Stimulated activated CD4-positive, alpha-beta T cell treated with anti-CD3 and anti-CD28 coated beads, Interleukin-1b, Interleukin-23, amount 100 ng/mL, for 1 hour (primary cell): ENCODE measurements at places on chromosomes 5 and 9.

GRCh38 chr5:163261647-163262269 lies 175.6 kb upstream of the CCNG1 start:
- no peak for DNase-seq

DNA sequence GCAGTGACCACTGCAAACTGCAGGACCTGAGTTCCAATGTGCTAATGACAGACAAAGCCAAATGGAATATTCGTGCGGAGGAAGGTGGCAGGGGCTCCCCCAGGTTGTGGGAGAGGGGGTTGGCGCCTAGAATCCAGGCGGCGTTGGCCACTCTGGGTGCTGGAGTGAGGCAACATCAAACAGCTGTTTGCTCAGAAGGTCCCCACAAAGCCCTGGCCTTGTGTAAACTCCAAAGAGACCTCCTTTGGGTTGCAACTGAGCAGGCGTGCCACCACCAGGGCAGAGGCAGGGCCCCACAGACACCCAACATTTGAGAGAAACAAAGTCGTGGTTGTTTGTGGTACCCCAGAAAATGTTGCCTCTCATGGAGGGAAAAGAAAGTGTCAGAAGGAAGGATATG lies 14.5 kb downstream of the STKLD1 start:
- DNase-seq, result no peak

- no peak for DNase-seq
Observed at GRCh38 chr5:111863801-111864200, 106.8 kb upstream of the NREP start.

DNA sequence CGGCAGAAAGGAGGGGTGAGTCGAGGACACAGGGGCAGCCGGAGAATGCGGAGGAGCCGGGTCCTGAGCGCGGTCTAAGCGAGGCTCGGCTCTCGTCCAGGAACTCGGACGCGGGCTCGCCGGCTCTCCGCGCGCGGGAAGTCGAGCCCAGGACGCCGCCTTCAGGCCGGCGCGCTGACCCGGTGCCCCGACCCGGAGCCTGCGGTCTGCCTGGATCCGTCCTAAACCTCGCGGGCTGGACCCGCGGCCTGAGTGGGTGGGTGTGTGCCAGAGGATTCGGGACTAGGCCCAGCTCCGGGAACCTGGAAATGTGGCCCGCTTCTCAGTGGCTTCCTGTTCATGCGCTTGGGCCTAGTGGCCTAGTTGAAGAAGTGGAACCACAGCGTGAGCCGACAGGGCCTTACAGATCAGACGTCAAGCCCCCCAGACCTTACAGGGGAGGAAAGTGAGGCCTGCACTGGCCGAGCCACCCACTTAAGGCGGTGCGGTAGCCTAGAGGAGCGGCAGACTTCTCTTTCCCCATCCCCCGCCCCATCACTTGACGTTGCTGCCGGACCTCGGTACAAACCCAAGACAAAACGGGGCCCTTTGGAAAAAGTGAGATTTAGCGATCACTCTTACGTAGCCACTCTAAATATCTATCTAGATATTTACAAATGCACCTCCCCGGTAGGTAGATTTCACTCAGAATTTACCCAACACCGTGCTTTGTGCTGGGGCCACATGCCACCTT lies 1.2 kb downstream of the CDKN2B-AS1 start:
- DNase-seq, result no peak

DNA sequence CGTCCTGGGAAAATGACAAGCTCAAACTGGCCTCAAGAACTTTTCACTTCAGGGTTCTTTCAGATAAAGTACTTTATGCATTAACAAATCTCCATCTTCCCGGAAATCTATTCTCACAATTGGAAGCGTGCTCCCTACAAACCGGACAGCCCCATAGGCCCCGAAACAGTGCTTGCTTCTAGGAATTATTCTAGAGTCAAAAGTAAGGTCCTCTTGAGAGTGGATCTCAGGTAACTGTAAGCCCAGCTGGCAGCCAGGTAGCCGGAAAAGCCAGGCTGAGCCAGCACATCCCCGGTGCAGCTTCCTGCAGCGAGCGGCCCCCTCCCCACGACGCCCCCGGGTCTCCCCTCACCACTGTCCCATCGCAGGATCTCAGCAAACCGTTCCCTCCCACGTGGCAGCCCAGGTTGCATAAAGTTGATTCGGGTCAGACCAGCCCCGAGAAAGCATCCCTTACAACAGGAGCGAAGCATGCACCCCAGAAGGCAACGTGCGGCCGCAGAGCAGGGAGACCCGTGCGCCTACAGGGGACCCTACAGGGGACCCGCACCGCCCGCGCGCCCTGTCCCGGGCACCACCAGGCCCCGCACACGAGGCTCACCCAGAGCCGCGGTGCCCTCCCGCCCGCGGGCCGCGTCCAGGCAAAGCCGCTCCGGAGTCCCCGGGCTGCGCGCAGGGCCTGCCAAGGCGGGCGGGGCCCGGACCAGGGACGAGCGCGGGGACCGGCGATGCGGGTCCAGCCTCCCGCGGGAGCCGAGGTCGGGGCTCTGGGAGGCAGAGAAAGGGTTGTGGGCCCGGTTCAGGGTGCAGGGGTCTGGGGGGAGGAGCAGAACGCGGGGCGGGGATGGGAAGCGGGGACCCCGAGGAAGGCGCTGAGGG lies 920 bp downstream of the LPCAT1 start:
- no peak for DNase-seq

- no peak for DNase-seq
Observed at GRCh38 chr9:78189461-78189860, 46.4 kb upstream of the CEP78 start.

- DNase-seq, result no peak
Observed at GRCh38 chr9:120876842-120877240, at the start of gene PHF19. Gene PHF19 (minus strand): TSS chr9:120877188. CDS start chr9:120874741, 2,447 bp downstream.

DNA sequence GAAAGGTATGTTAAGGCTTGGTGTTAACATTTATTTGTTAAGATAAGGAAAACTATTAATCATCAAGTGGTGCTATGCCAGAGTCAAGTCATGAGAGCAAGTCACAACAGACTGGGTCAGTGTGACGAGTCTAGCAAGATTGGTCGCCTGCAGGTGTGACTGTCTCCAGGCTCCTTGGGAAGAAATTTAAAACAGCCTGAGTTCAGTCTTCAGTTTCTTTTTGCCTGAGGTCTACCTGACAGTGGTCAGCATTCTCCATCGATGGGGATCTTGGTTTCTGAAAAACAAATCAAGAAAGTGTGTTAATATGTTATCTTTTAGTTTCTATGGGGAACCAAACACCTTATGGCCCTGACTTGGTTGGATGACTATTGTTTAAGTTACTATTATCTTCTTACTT lies 56.3 kb downstream of the CETN3 start:
- DNase-seq, result no peak

DNA sequence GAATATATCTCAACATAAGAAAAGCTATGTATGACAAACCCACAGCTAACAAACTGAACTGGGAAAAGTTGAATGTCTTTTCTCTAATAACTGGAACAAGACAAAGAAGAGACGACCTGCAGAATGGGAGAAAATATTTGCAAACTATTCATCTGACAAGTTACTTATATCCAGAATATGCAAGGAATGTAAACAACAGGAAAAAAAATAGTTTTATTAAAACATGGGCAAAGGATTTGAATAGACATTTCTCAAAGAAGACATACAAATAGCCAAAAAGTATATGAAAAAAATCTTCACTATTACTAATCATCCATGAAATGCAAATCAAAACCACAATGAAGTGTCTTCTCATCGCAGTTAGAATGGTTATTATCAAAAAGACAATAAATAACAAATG lies 181.7 kb upstream of the TLX3 start:
- no peak for DNase-seq

GRCh38 chr9:88006511-88007290 lies 32.4 kb upstream of the CDK20 start:
- DNase-seq, result no peak

DNA sequence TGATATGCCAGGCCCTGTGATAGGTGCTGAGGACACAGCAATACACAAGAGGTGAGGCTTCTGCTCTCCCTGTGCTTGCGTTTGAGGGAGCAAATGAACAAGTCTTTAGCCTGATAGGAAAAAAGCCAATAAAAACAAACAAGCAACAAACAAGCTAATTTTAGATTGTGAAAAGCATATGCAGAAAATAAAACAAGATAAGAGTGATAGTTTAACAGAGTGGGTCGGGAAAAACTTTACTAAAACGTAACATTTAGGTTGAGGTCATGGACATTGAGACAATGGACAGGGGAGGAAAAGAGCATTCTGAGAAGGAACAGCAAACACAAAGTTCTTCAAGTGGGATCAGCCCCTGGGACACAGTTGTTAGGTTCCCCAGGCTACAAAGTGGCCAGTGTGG lies 4.3 kb downstream of the SMIM3 start:
- no peak for DNase-seq

GRCh38 chr9:105132606-105133005 lies 111.8 kb upstream of the SLC44A1 start:
- DNase-seq, result no peak

GRCh38 chr5:132176521-132176945 lies 51.1 kb downstream of the P4HA2 start:
- DNase-seq, result no peak

GRCh38 chr9:26131886-26132285 lies 453.6 kb upstream of the TUSC1 start:
- DNase-seq, result no peak

DNA sequence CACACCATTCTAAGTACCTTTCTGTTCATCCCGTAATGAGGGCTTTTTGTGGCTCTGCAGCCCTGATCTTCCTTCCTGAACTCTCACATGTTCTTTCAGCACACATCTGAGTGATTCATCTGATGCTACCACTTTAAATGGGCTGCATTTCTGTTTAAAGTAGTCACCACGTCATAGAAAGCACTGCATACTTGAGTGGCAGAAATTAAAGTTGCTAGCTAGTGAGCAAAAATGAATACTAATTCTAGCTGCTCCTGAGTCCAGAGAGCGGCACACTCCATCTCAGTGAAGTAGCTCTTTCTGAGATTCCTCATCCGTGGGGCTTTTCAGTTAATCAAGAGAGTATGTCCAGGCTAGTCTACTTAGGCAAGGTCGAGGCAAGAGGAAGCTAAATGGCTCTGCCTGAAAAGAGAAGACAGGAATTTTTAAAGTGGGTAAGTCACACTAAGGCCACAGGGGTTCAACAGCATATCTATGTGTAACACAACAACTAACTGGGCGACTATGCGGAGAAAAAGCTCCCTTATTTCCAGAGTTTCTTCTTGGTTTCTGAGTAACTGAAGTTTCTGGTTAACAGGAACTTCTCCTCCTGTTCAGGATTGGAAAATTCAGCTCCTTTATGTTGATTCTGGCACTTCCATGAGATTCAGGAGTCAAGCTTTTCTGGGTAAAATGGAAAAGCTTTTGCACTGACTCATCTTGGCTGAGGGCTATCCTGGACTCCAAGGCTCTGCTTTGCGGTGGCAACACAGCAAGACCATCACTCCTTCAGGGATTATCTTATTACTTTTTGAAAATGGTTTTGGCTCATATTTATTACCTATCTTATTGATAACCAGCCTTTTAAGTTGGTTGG lies 109.5 kb downstream of the TAF11L14 start:
- DNase-seq, result no peak

GRCh38 chr9:133375724-133376654 lies at the start of the genes STKLD1 and SURF4:
Gene STKLD1 (plus strand): TSS chr9:133376366. CDS start chr9:133376474, 108 bp downstream.
Gene SURF4 (minus strand): TSS chr9:133376060. CDS start chr9:133375969, 91 bp downstream.
- peak; percentile 95 for DNase-seq

GRCh38 chr5:11346336-11346735 lies 557.9 kb downstream of the CTNND2 start:
- no peak for DNase-seq

GRCh38 chr9:37336150-37336549 lies 86.3 kb upstream of the GRHPR start:
- no peak for DNase-seq

- no peak for DNase-seq
Observed at GRCh38 chr9:136762915-136763648, 1.2 kb downstream of the LCN15 start.

- no peak for DNase-seq
Observed at GRCh38 chr9:134305533-134305932, 20.7 kb upstream of the RXRA start.

DNA sequence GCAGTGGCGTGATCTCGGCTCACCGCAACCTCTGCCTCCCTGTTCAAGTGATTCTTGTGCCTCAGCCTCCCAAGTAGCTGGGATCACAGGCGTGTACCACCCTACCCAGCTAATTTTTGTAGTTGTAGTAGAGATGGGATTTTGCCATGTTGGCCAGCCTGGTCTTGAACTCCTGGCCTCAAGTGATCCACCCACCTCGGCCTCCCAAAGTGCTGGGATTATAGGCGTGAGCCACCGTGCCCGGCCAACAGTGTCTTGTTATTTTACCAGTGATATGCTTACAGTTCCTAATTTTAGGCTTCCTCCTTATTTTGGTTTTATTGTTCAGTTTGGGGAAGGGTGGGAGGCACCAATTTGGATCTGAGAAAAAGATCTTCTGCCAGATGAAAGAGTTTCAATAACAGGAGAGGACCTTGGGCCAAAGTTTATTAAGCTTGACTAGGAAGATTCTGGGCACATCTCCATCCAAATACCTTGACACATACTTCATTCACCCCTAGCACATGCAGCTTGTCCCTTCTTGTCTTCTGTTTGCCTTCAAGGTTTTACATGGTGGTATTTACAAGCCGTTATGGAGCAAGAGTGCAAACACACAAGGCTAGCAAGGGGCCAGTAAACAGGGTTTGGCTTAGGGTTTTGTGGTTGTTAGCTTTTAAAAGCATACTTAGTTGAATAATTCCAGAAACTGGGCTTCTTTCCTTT lies 168.1 kb upstream of the DMRT1 start:
- DNase-seq, result no peak

DNA sequence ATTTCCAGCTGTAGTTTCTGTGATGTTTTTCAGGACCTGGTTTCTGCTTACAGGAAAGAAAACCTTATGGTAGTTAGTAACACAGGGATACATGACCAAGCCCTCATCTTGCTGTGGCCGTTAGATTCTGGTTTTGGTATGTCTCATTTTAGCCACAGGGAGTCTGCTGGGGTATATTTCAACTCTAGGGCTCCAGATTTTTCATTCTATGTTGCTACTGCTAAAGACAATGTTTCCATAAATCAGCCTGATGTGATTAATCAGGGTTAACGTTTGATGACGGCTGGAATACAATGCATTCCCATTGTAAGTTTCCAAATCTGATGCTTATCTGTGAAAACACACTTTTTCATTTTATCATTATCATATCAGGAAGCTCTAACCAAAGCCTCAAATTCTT lies 48.2 kb downstream of the P4HA2 start:
- no peak for DNase-seq

GRCh38 chr5:135215617-135216470 lies 181.8 kb upstream of the PITX1 start:
- no peak for DNase-seq

GRCh38 chr5:68730220-68730978 lies 363.4 kb upstream of the SLC30A5 start:
- DNase-seq, result no peak

DNA sequence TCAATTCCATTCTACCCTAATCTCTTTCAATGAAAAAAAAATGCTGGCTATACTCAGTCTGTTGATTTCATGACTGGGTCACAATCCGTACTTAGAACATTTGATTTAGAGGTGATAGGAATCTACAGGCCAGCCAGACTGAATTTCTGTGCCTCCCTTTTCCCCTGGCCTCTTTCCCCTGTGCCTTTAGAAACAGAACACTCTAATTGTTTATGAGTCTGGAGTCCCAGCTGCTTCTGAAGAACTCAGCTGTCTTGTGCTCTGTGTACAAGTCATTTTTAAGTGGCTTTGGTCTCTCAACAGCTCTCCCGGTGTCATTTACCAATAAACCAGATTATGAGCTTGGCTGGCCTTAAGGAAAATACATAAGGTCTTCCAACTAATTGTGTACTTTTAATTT lies 94.1 kb upstream of the ITGA2 start:
- no peak for DNase-seq
